ENCODE measurements at places on chromosomes 2 and 18. TPM values are rescaled to one million over a fixed set of nuclear protein-coding genes. Genes with fewer than 3 reads are reported as not detected.

The MC4R gene
- polyA plus RNA-seq = 0.38 TPM

The MOGAT1 gene
- not detected for polyA plus RNA-seq

The PLEKHH2 gene
- polyA plus RNA-seq = not detected

The EMX1 gene
- polyA plus RNA-seq = not detected

The DNAH7 gene
- polyA plus RNA-seq = 0.12 TPM

The GNLY gene
- 2.9 TPM for polyA plus RNA-seq

The FIGN gene
- 3.3 TPM for polyA plus RNA-seq

The NR4A2 gene
- 3.6 TPM for polyA plus RNA-seq

The PID1 gene
- 32.2 TPM for polyA plus RNA-seq

The NYAP2 gene
- 0.18 TPM for polyA plus RNA-seq

The RASGRP3 gene
- 42.6 TPM for polyA plus RNA-seq

The NMUR1 gene
- polyA plus RNA-seq = 0.32 TPM

The RAX gene
- not detected for polyA plus RNA-seq

The COBLL1 gene
- 9.9 TPM for polyA plus RNA-seq

The ANKRD53 gene
- 0.71 TPM for polyA plus RNA-seq

The ACADL gene
- polyA plus RNA-seq = 6.4 TPM

The CFC1 gene
- not detected for polyA plus RNA-seq

The LBX2 gene
- polyA plus RNA-seq = 0.78 TPM

The SCN7A gene
- polyA plus RNA-seq = 99.2 TPM

The MORN2 gene
- polyA plus RNA-seq = 13.9 TPM

The TUBB8B gene
- 0.44 TPM for polyA plus RNA-seq

The REEP1 gene
- polyA plus RNA-seq = 76.7 TPM

The USP14 gene
- polyA plus RNA-seq = 55.2 TPM

The SLC5A7 gene
- polyA plus RNA-seq = 0.18 TPM

The HES6 gene
- 15.6 TPM for polyA plus RNA-seq

The WIPF1 gene
- polyA plus RNA-seq = 68.3 TPM

The SIX2 gene
- 7.7 TPM for polyA plus RNA-seq

The ZNF521 gene
- not detected for polyA plus RNA-seq

The SNED1 gene
- 2.3 TPM for polyA plus RNA-seq

The GALNT5 gene
- 3.9 TPM for polyA plus RNA-seq

The SERPINB7 gene
- polyA plus RNA-seq = 48.1 TPM

The IFIH1 gene
- 2.3 TPM for polyA plus RNA-seq

The CDK5R2 gene
- polyA plus RNA-seq = not detected

The TNFRSF11A gene
- 5.9 TPM for polyA plus RNA-seq

The SERPINB8 gene
- 1.4 TPM for polyA plus RNA-seq

The PLGLB2 gene
- polyA plus RNA-seq = 2.9 TPM

The PAX8 gene
- 0.52 TPM for polyA plus RNA-seq

The DSG4 gene
- not detected for polyA plus RNA-seq

The C1GALT1C1L gene
- 1.9 TPM for polyA plus RNA-seq

The FAP gene
- 105 TPM for polyA plus RNA-seq

The CDH19 gene
- 2.5 TPM for polyA plus RNA-seq

The ABHD1 gene
- 0.32 TPM for polyA plus RNA-seq

The ERBB4 gene
- 8.9 TPM for polyA plus RNA-seq

The TMEM198 gene
- 2.0 TPM for polyA plus RNA-seq

The CPS1 gene
- 3.2 TPM for polyA plus RNA-seq
